ENCODE measurements at places on chromosomes 1 and 21.
A peak's percentile ranks its signal among the peaks of the same experiment; 100 is the strongest.

DNA sequence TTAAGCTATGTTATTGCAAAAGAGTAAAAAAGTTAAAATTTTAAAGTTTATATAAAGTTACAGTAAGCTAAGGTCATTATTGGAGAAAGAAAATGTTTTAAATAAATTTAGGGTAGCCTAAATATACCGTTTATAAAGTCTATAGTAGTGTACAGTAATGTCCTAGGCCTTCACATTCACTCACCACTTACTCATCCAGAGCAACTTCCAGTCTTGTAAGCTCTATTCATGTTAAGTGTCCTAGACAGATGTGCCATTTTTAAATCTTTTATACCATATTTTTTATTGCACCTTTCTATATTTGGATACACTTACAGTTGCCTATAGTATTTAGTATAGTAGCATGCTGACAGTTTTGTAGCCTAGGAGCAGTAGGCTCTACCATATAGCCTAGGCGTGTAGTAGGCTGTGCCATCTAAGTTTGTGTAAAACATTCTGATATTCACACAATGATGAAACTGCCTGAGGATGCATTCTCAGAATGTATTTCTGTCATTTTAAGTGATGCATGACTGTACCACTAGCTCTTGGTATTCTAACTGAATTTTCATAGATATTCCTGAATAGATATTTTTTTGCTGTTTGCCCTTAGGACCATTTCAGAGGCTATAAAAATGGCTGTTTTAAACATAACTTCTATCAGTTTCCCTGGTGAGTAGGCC, 26.8 kb downstream of the PPP2R5A start:
- no peak for DNase-seq

- DNase-seq = no peak
Measured at GRCh38 chr21:40976198-40977109, 129.5 kb upstream of the DSCAM start.

DNA sequence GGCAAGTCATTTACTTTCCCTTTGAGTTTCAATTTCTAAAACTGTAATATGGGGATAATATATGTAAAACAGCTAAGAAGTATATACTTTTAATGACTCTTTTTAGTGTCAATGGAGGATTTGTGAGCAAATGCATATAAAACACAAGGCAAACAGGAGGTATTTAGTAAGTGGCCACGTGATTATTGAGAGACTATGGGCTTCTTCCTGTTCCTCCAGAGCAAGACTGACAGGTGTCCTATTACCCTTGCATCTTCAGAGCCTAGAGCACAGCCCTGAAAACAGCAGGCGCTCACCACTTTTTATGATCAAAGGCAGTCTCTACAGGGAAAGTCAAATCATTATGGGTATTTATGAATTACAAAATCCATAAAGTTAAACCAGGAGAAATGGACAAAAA, 941 bp upstream of the ROR1 start:
- no peak for DNase-seq

DNA sequence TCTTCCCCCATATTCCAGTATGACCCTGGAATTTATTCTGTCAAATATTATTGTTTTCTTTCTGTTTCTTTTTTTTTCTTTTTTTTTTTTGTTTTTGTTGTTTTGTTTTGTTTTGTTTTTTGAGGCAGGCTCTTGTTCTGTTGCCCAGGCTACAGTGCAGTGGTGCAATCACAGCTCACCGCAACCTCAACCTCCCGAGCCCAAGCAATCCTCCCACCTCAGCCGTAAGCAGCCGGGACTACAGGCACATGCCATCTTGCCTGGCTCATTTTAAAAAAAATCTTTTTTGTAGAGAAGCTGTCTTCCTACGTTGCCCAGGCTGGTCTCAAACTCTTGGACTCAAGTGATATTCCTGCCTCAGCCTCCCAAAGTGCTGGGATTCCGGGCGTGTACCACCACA, 237.6 kb downstream of the SMYD3 start:
- no peak for DNase-seq

GRCh38 chr21:15820852-15821379, 91.1 kb downstream of the USP25 start:
- no peak for DNase-seq

DNA sequence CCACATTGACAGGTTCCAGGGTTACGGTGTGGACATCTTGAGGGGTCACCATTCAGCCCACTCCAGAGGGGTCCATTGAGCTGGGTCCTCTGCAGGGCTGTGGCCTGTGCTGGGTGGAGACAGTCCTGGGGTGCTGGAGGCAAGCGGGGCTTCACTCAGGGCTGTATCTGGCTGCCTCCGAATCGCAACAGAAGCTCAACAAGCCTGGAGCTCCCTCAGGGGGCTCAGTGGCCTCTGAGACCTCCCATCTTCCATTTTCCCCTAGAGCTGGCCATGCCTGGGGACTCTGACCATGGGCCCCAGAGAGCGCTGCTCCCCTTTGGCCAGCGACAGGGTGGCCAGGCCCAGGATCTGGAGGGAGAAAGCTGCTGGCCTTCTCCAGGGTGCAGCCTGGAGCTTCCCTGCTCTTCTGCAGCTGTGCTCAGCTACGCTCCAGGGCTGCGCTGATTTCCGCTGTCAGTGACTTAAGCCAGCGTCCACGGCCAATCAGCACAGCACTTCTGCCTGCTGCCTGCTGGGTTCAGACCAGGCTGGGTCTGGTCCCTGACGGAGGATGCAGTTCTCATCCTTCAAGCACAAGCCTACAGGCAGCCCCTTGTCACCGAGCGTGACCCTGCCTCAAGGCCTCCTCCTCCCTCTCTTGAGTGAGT, 45.0 kb upstream of the ADARB1 start:
- DNase-seq = no peak

DNA sequence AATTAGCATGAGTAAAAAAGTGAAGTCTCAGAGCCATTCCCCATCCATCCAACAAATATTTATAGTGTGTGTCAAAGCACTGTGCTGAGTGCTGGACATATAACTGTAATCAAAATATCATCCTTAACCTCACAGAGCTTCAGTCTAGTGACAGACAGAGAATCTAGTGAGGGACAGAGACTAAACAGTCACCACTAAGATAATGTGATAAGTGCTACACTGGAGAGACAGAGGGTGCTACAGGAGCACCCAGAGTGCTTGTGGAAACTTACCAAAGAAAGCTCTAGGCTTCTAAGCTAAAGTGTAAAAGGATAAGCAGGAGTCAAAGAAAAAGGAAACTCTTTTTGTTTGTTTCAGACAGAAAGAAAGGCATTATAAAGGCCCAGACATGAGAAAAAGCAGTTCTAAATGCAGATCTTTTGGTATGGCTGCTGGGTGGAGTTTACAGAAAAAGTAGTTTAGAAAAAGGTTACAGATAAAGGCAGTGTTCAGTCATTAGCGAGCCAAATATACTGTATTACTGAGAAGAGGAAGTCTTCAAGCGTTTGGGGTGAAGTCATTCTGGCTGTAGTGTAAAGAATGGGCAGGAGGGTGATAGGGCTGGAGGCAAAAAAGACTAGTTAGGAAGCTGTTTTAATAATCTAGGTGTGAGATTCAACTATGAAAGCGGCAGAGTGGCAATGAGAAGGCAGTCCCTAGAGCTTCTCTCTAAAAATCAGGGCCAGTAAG, 83.8 kb downstream of the SCMH1 start:
- no peak for DNase-seq

DNA sequence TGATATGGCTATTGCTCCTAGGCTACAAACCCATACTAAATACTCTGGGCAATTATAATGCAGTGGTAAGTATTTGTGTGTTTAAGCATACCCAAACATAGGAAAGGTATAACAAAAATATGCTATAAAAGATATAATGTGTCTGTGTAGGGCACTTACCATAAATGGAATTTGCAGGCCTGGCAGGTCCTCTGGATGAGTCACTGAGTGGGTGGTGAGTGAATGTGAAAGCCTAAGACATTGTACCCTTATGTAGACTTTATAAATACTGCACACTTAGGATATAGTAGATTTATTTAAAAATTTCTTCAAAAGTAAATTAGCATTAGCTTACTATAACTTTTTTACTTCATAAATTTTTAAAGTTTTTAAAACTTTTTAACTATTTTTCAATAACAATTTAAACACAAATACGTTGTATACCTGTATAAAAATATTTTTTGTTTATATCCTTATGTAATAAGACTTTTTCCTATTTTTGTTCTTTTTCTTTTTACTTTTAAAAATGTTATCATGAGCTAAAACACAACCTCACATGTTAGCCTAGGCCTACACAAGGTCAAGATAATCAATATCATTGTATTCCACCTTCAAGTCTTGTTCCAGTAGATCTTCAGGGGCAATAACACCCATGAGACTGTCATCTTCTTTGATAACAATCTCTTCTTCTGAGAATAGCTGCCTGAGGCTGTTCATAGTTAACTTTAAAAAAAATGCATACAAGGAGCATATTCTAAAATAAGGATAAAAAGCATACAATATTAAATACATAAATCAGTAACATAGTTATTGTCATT, 306.3 kb upstream of the RGS18 start:
- no peak for DNase-seq

DNA sequence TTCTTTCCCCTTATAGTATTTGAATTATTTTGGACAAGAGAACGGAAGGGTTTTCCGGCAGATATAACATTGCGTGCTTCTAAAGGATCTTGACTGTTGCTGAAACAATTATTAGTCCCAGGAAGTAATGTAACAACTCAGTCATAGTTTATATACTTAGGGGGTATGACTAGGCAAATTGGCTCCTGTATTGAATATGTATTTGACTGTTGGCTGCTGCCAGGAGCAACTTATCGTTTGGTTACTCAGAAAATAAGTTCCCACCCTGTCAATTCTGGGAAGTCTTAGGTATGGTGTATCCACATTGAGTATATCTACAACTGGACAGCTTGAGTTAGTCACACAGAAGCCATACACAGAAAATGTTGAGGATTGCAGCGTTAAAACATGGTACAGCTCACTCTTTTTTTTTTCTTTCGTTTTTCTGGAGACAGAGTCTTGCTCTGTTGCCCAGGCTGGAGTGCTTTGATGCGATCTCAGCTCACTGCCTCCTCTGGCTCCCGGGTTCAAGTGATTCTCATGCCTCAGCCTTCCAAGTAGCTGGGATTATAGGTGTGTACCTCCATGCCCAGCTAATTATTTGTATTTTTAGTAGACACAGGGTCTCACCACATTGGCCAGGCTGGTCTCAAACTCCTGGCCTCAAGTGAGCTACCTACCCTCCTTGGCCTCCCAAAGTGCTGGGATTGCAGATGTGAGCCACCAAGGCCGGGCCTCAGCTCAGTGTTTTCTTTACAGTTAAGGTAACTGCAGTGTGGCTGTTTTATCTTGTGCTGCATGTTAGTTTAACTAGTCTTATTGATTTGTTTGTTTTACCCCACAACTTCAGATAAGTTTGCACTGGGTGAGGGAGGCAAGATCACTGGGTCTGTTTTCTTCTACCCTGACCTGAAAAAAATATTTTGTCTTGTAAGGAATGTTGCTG, 10.2 kb downstream of the SMAP2 start:
- DNase-seq = no peak

- no peak for DNase-seq
Measured at GRCh38 chr1:241462391-241462790, 57.2 kb downstream of the FH start.

- DNase-seq = no peak
Measured at GRCh38 chr1:19081218-19081893, 124.9 kb upstream of the IFFO2 start.

DNA sequence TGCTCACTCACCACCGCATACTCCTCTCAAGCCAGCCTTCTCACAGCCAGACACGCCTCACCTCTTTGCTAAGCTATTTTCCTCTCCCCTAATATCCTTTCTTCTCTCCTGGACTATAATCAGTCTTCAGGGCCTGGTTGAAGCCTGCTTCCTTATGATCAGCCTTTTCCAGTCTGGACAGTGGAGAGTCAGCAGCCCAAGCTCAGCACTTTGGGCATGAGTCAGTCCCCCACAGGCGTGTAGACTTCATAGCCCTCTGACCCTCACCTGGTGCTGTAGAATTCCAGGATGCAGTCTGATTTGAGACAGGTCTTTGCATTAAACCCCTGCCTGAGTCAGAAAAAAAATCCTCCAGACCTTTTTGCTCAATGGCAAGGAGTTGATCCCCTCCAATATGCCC, 2.5 kb downstream of the HPCAL4 start:
- DNase-seq = no peak

DNA sequence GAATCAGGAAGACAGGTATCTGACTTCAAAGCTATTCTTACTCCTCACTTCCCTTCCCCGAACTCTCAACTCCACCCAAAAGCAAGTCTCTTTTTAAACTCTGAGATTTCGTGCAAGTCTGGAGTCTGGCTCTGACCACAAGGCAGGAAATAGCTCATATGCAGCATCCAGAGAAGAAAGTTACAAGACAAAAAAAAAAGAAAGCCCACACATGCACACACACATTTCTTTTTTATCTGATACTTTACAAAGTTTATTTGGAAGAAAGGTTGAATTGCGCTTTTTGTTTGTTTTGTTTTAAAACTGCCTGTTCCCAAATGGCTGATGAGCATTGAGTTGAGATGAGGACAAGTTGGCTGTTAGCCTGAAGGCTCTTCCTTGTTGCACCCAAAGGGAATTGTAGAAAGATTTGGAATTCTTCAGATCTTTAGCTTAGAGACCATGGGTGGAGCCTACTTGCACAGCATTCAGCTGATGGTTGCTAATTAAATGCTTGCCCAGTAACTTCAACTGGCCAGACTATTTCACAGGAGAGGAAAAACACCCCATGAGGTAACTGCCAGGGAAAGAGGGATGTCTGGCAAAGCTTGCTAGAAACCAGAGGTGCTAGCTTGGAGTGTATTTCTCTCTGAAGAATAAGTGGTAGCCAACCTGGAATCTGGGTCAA, 490.3 kb downstream of the TTLL7 start:
- DNase-seq = no peak

DNA sequence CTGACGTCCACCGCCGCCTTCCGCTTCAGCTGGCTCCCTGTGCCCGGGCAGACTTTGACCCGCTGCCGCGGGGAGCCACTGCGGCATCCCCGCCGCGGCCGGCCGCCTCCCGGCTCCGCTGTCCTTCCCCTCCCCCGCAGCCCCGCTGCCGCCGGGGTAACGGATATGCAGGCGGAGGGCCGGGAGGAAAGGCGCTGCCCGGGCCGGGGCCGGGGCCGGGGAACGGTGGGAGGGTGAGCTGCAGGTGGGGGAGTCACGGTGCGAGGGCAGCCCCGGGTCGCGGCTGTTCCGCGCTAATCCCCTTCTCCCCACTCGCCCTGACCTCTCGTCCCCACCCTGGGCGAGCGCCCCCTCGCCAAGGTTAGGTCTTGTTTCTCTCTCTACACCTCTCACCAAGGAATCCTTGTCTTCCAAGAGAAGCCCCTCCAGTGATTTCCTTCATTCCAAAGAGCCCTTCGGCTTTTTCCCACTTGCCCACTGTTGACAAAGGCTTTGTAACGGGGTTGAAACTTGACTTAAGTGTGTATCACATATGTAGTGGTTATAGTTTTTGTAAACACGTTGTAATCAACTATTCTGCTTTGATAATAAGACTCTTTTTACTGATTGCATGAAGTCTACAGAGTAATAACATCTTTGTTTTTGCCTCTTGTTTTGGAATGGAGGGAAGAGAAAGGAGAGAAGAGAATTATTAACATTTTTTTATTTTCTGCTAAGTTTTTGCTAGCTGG, 669 bp downstream of the XPR1 start:
- DNase-seq = peak; percentile 26

- DNase-seq = no peak
Measured at GRCh38 chr21:30582870-30583269, 7.3 kb downstream of the KRTAP22-2 start.

Measured in GM18507 (cell line).